Omental fat pad (tissue), 4 donors: ENCODE measurements at places on chromosomes 7 and 10. TPM values are rescaled to one million over a fixed set of nuclear protein-coding genes. Genes with fewer than 3 reads are reported as not detected.

PRTFDC1 gene
- total RNA-seq: 1.8 TPM

SYT15 gene
- 9.6 TPM for total RNA-seq

CABCOCO1 gene
- 0.65 TPM for total RNA-seq

TYW1B gene
- total RNA-seq: 3.1 TPM

PLXDC2 gene
- total RNA-seq: 54.0 TPM

CALHM1 gene
- not detected for total RNA-seq

ZC3HAV1L gene
- 18.7 TPM for total RNA-seq

JAKMIP3 gene
- 0.13 TPM for total RNA-seq

TAS2R60 gene
- total RNA-seq: not detected

C10orf120 gene
- not detected for total RNA-seq

HOXA1 gene
- total RNA-seq: 0.79 TPM

SYT15B gene
- 9.3 TPM for total RNA-seq

GALNT17 gene
- total RNA-seq: 3.6 TPM

HKDC1 gene
- not detected for total RNA-seq

CRTAC1 gene
- total RNA-seq: 0.93 TPM

AIMP2 gene
- 42.6 TPM for total RNA-seq

PPP1R17 gene
- total RNA-seq: not detected

NET1 gene
- 80.7 TPM for total RNA-seq

MICU1 gene
- 29.0 TPM for total RNA-seq

MRLN gene
- total RNA-seq: not detected

PDGFA gene
- 7.0 TPM for total RNA-seq

CLCN1 gene
- total RNA-seq: not detected
